Stimulated activated CD4-positive, alpha-beta T cell treated with anti-CD3 and anti-CD28 coated beads, Interleukin-1b, Interleukin-23, amount 100 ng/mL, for 1 hour (primary cell): ENCODE measurements at places on chromosomes 5 and 9.

DNA sequence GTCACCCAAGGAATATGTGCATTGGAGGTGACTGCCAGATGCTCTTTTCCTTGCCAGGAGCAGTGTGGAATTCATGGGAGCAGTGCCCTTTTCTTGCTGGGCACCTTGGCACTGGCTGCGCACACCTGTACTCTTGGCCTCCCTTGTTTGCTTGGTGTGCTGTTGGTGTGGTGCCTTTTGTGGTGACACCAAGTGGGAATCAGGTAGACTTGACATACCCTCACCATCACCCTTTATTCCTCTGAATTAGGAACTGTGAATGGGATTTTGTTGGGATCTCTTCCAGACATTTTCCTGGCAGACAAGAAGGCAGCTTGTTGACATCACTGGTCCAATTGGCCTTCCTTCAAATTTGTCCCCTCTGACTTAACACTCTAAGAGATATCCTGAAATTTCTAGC, 82.3 kb downstream of the RAI14 start:
- DNase-seq, result no peak

DNA sequence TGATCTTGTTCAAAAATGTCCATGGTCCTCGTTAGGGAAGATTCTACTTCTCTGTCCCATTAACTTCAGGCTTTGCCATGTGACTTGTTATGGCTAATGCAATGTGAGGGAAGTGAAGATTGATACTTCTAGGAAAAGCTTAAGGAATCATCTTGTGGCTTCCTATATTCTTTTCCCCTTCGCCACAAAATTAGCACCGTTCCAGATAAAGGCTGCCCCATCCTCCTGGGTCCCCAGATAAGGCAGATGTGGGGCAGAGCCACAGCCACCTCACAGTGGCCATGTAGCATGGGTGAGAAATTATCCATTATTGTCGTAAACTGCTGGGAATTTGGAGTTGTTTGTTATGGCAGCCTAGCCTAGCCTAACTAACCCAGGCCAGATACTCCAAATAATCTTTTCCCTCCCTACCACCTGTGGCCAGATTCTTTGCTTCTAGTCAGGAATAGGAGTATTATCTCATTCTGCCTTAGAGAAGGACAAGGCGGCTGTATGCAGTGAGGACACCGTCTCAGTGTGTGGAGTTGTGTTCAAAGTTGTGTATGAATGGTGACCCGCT, 31.9 kb upstream of the BOD1 start:
- no peak for DNase-seq

- DNase-seq, result no peak
Observed at GRCh38 chr5:53856506-53856905, 296.1 kb downstream of the NDUFS4 start.

- no peak for DNase-seq
Observed at GRCh38 chr5:133159543-133159942, 107.7 kb downstream of the HSPA4 start.

DNA sequence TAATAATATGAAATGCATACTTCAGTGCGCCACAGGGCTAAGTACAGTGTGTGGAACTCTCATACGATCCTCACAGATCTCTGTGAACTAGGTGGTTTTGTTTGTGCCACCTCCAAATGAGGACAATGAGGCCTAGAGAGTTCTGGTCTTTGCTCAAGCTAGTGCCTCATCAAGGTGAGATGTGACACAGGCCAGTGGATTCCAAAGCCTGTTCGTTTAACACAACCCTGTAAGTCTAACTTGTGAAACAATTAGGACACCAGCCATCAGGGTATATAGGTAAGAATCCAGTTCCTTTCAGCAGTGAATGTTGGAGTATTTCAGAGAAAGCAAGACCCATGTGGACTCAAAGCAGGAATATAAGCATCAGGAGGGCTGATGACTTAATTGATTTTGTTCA, 130.7 kb upstream of the GAS1 start:
- DNase-seq, result no peak

DNA sequence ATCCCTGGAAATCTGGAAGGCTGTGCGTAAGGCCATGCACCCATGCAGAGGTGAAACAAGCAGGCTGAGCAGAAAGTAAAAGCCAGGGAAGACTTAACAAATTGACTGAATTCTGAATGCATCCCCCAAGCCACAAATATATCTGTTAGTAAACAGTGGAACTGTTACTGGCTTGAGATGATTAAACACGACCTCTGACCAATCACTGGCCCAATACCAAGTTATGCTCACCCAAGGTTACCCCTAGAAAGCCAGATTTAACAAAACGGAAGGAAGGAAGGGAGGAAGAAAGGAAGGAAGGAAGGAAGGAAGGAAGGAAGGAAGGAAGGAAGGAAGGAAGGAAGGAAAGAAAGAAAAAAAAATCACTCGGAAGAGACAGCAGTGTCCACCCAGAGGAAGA, 215.8 kb upstream of the CCNG1 start:
- DNase-seq, result no peak

DNA sequence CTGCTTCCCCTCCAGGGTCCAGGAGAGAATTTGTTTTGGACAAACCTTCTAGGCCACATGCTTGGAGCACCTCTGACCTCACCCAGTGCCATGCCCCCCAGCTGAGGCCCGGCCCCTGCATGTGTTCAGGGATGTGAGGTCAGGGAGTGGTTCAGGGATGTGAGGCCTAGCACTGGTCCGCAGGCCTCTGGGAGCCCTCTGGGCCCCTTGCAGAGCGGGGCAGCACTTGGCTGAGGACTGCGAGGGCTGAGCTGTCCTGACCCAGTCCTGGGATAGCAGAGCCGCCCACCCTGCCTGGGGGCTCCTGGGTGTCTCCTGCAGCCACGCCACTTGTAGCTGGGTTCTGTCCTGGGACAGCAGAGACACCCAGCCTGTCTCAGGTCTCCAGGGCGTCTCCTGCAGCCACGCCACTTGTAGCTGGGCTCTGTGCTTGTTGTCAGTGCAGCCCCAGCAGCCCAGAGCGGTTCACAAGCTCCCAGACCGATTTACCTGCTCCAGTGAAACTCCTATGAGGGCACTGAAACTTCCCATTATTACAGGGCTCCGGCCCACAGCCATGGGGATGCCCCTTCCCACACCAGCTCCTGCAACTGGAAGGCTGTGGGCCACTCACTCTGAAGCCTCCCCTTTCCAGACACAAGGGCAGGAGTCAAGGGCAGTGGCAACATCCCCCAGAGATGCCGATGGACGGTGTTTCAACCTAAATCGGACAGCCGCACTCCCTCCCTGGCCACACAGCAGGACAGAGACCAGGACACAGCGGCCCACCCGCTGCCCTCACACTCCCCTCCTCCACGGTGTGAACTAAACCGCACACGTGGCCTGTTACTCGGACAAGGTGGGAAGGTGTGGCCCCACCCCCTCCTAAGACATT, 5.4 kb upstream of the CEP72 start:
- DNase-seq, result no peak

DNA sequence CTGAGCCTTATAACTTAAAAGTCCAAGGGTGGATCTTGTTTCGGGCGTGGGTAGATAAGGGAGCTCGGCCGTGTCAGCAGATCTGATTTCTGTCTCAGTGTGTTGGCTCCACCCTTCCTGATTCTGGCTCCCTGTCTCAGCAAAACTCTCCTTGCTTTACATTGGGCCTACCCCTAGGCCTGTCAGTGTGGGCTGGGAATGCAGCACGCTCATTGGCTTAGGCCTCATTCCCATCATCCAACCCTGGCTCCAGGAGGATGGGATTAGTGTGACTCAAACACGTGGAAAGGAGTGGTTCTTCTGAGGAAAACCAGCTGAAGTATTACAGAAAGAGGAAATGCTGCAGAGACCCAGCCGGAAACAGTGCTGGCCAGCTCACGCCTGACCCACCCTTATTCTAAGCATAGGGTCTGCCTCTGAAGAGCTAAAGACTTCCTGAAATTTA, 59.9 kb downstream of the ZFAND5 start:
- no peak for DNase-seq

- DNase-seq, result no peak
Observed at GRCh38 chr5:150593593-150593992, 46.9 kb upstream of the SYNPO start.

DNA sequence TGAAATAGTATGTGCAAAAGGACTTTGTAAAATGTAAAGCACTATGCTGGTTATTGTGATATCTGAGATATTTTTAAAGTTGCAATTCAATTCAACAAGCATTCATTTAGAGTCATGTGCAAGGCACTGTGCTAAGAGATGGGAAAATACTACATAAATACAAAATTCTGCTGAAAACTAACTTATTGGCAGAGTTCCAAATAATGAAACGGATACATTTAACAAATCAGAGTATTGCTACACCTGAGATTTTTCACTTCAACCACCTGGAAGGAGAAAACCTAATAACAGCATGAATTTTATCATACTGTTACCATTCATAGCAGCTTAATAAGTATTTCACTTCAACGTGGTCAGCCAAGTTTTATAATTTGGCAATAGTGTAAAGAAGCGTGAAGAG, 6.1 kb upstream of the CTNNAL1 start:
- DNase-seq, result no peak

DNA sequence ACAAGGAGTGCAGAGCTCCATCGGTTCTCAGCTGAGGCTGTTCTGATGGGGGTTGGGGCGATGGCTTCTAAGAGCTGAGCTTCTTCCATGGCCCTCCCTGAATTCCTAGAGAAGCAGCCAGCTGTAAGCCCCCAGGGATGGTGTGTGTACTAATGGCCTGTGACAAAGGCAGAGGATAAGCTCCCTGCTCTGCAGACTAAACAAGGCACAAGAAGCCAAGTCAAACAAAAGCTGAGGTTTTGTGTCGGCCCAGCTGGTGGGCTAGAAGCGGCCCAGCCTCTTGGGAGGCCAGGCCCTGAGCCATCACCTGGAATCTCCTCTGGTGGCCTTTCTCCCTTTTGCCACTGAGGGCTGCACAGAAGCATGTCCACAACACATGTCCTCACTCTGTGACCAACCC, 75.0 kb upstream of the XPA start:
- DNase-seq, result no peak

- DNase-seq, result peak; percentile 8
Observed at GRCh38 chr5:73625944-73626811, at the start of gene ARHGEF28. Gene ARHGEF28, plus strand, starts transcription at chr5:73626196. Its CDS starts 58,656 bp downstream, at chr5:73684852.

DNA sequence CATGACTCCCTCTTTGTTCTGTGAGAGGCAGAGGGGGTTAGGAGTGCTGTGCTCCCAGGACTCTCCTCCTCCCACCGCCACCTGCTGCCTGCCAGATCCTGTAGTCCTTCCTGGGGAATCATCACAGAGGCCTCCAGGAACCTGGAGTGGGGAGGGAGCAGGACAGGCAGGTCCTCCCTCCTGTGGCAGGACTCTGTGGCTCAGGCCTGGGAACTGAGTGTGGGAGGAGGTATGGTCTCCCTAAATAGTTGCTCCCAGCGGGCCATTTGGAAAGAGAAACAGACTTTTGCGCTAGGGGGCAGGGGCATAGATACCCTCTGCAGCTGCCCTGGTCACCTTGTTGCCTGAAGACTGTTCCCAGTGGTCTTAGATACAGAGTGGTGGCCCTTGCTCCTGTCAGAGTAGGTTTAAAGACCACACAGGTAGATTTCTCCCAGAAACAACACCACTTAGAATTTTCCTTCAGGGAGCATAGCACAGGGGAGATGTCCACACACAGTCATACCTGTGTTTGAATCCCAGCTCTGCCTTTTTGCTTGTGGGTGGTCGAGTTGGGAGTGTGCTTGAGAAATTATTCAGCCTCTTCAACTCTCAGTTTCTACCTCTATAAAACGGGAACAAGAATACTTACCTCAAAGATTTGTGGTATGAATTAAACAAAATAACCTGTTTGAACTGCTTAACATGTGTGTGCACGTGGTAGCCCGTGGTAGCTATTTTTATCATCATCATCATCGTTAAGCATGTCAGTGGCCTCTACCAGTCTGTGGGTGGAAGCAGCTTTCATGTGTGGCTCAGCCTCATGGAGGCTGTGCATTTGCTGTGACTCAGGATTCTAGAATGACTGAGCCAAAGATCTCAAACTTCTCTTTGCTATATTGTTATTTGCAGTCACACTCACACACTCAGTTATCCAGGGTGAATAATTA, 55.8 kb downstream of the SLC22A5 start:
- DNase-seq, result no peak
